ENCODE measurements at places on chromosomes 1 and 21.

DNA sequence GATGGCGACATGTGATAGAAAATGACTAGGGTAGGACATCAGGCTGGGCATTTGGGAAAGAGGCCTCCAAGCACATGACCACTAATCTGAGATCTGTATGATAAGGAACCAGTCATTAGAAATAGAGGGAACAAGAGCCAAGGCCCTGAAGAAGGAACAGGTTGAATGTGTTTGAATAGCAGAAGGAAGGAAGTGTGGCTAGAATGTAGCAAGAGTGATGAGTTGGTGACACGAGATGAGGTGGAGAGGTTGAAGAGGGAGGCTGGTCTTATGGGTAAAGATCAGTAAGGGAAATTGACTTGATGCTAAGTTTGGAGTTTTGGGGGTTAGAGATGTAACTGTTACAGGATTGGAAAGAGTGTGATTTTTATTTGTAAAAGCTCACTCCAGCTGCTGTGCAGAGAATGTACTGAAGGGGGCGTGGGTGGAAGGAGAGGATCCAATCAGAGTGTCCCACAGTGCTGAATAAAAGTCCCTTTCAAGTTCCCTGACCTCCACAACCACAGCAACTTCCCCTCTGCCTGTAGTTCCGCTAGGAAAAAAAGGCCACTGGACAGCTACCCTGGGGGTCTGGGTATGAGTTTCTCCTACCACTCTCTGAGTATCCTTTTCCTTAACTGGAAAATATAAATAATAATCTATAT lies 295.0 kb downstream of the OMA1 start:
- DNase-seq: no peak

- DNase-seq: no peak
Observed at GRCh38 chr1:70720521-70720920, 309.5 kb downstream of the CTH start.

GRCh38 chr1:118250232-118250631 lies 65.2 kb upstream of the SPAG17 start:
- DNase-seq: no peak

DNA sequence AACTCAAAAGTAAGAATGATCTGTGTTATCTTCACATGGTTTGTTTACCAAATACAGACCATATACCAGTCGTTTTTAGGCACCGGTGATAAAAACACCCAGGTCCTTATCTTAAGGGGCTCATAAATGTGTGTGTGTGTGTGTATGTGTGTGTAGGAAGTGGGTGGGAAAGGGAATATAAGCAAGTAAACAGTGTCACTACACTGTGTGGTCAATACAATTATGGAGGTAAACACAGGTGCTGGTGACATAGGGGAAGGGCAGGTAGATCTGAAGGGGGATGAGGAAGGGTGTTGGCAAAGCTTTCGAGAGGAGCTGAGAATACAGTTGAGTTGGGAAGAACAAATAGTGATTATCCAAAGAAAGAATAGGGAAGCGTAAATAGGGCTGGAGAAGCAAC lies 19.1 kb upstream of the MRPS6 start:
- no peak for DNase-seq

GRCh38 chr1:224201383-224201782 lies 18.3 kb downstream of the DEGS1 start:
- no peak for DNase-seq

DNA sequence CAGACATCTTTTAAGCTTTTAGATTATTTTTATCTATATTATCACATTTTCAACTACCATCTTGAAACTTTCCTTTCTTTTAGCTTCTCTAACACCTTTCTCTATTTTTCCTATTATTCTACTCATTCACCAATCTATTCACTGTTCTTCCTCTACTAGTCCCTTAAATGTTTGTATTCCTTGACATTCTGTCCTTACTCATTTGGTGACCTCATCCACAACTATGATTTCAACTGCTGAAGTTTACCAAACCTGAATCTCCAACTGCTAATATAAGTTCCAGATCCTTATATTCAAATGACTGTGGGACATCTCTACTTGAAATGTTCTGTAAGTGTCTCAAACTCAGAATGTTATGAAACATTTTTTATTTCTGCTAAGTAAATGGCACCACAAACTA lies 49.2 kb downstream of the TUT4 start:
- no peak for DNase-seq

GRCh38 chr1:59057211-59057694 lies 239.6 kb upstream of the FGGY start:
- no peak for DNase-seq

GRCh38 chr1:34924759-34925555 lies 4.5 kb downstream of the DLGAP3 start:
- DNase-seq: no peak

DNA sequence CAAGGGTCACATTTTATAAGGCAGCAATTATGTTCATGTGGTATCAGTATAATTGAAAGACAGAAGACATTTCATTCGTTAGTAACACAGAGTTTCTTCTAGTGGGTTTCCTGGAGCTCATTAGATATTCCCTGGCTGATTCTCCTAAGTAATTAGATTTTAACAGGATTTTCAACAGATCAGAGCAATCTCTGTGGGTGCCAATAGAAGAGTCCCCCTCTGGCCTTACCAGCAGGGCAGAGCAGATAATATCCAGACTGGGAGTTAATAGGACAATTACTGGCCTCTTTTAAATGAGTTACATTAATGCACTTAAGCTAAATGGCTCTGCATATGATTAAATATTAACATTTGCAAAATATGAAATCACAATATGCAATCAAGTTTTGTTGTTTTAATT lies 74.2 kb upstream of the FOXD3 start:
- no peak for DNase-seq

DNA sequence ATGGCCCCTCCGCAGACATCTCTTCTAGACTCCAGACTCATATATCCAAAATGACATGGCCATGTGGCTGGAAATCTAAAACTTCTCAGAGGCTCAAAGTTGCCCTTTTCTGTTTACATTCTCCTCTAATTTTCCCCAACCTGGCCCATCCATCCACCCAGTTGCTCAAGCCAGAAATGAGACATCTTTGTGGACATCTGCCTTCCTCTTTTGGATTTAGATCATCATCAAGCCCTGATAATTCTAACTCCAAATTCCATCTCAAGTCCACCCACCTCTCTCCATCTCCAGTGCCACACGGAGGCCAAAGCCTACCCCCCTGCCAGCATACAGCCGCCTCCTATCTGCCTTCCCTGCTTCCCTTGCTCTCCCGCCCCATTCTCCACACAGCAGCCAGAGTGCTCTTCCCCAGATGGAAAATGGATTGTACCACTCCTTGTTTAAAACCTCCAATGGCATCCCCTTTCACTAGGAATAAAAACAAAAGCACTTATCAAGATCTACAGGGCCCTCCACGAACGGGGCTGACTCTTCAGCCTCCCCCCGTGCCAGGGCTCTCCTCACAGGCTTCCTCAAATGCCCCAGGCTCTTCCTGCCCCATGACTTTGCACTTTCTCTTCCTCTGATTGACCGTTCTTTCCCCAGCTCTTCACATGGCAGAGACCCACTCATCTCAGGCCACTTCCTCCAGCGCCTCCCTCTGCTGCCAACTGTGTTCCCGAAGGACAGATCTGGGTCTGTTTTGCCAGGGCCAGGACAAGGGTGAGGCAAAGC lies 40.1 kb downstream of the SYT6 start:
- no peak for DNase-seq

DNA sequence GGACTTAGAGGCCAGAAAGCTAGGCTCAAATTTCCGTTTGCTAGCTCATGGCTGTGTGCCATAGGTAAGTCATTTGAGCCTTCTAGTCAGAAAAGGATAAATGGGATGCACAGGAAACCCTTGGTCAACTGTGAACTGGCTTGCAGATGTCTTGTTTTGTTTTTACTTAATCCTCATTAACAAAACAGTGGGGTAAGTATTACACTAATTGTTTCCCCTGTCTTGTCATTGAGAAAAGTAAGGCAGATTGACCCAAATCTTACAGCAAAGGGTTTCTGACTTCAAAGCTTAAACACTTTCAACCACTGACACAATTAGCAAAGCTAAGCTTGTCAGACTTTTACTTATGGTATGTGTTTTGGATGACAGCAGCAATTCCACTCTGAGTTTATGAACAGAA lies 291.3 kb downstream of the NTNG1 start:
- DNase-seq: peak; percentile 36

DNA sequence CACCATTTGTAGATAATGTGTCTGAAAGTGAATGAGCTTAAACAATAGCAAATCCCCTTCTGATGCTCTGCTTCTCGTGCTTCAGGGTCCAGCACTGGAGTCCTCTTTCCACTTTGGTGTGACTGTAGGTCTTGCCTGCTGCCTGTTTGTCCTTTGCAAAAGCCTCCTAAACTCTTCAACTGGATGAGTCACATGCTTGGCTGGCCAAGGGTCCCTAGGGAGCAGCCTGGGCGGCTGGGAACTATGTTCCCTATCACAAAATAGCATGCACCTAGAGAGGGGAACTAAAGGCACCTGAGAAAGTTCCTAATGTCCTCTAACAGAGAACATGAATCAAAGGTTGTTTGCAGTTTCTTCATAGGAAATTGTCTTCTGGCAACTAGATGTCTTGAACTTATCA lies 607.2 kb upstream of the PLXNA2 start:
- DNase-seq: no peak

GRCh38 chr1:166915941-166916340 lies 39.9 kb upstream of the TADA1 start:
- no peak for DNase-seq

All from GM06990 (cell line).